Cardiac muscle cell (in vitro differentiated cells and primary cell): ENCODE measurements at places on chromosomes 16 and 17. TPM values are rescaled to one million over a fixed set of nuclear protein-coding genes. Genes with fewer than 3 reads are reported as not detected.

- no peak overlapping the region for H3K4me3 ChIP-seq
- H3K4me1 ChIP-seq, result no peaks in the 10 kb centered on the region
- DNase-seq, result no peak
- H3K27ac ChIP-seq, result no peak overlapping the region
Measured at GRCh38 chr16:88719267-88719932, 13.1 kb downstream of the CTU2 start.

DNA sequence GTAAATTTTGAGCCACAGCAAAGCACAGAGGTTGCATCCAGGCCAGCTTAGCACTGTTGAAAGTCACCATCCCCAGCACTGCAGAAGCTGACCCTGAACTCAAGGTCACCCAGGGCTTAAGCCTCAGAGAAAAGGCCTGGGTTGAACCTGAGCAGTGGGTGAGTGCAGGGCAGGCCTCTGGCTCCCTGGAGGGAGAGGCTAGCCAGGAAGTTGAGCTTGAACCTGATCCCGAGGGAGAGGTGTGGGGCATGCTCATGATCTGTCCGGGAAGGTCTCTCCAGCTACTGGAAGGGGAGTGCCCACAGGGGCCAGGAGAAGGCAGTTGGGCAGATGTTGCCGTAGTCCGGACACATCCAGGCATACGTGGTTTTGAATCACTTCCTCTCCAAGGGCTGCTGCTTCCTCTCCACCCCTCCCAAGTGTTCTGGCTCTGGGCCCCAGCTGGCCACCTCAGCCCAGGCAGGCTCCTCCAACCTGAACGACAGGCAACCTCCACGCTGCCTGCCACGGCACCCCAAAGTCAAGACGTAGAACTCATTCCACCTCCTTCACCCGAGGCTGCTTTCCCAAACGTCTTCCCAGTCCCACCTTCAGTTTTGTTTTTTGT, 18.4 kb downstream of the CARHSP1 start:
- no peaks in the 10 kb centered on the region for H3K27me3 ChIP-seq
- H3K27ac ChIP-seq, result no peak overlapping the region
- H3K4me1 ChIP-seq, result no peaks in the 10 kb centered on the region
- DNase-seq, result peak; percentile 90

DNA sequence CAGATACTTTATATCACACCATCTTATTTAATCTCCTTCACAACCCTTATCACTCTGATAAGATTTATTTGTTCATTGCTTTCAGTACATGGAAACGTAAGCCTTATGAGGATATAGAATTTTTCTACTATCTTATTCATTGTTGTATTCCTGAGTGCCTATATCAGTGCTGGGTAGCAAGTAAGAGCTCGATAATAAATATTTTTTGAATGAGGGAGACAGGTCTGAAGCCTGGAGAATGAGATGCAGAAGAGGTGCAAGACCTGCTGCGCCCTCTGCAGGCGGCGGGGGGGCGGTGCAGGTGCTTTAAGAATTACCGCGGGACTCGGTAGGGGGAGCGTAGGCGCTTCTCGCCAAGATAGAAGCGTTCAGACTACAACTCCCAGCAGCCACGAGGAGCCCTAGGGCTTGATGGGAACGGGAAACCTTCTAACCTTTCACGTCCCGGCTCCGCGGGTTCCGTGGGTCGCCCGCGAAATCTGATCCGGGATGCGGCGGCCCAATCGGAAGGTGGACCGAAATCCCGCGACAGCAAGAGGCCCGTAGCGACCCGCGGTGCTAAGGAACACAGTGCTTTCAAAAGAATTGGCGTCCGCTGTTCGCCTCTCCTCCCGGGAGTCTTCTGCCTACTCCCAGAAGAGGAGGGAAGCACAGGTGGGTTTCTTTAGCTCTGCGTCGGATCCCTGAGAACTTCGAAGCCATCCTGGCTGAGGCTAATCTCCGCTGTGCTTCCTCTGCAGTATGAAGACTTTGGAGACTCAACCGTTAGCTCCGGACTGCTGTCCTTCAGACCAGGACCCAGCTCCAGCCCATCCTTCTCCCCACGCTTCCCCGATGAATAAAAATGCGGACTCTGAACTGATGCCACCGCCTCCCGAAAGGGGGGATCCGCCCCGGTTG, at the start of gene WRAP53:
TSS of gene WRAP53 (plus strand) at position 570 of the 900 bp plus-strand sequence. CDS start at position 742, 172 bp downstream.
- no peaks in the 10 kb centered on the region for H3K27me3 ChIP-seq
- H3K27ac ChIP-seq, result peak within 1 kb of the TSS; percentile 99
- H3K36me3 ChIP-seq, result no peaks in the 10 kb centered on the region

ITGAD gene
- total RNA-seq, result not detected in 2 replicates

- H3K4me1 ChIP-seq, result no peaks in the 10 kb centered on the region
- H3K27ac ChIP-seq, result no peak overlapping the region
- DNase-seq, result no peak
- peaks cover 21% of the 10 kb centered on the region for H3K27me3 ChIP-seq
- H3K36me3 ChIP-seq, result no peaks in the 10 kb centered on the region
Measured at GRCh38 chr16:85820604-85821372, 21.3 kb downstream of the COX4I1 start.

GRCh38 chr17:792277-792676, 10.1 kb downstream of the MRM3 start:
- DNase-seq, result no peak
- peaks cover 6% of the 10 kb centered on the region for H3K36me3 ChIP-seq
- no peaks in the 10 kb centered on the region for H3K27me3 ChIP-seq
- H3K27ac ChIP-seq, result no peak overlapping the region
- H3K4me3 ChIP-seq, result no peak overlapping the region

DNA sequence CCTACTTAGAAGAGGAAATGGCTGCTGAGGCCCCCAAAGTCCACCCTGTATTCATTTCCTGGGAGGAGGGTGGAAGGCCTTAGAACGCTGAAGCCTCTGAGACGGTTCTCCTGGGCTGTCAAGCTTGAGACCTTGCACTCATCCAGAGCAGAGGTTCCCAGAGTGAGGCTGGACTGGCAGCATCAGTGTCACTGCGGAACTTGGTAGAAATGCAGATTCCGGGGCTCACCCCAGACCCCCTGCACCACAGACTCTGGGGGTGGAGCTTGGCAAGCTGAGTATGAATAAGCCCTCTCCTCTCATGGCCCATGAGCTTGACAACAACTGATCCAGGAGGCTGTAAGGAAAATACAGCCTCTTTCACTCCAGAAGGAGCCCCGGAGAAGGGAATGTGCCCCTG, 218.3 kb downstream of the IRF8 start:
- H3K4me1 ChIP-seq, result no peaks in the 10 kb centered on the region
- no peak overlapping the region for H3K4me3 ChIP-seq
- H3K36me3 ChIP-seq, result no peaks in the 10 kb centered on the region
- H3K27ac ChIP-seq, result no peak overlapping the region
- peaks cover 5% of the 10 kb centered on the region for H3K27me3 ChIP-seq
- DNase-seq, result no peak

CD300C gene
- total RNA-seq, result 0.07 and 0.12 TPM in 2 replicates

GRCh38 chr17:62119373-62119772, 54.3 kb upstream of the MED13 start:
- no peak overlapping the region for H3K27ac ChIP-seq
- H3K4me1 ChIP-seq, result peaks cover 6% of the 10 kb centered on the region
- no peak for DNase-seq
- no peaks in the 10 kb centered on the region for H3K27me3 ChIP-seq

GRCh38 chr17:2369551-2370210, 31.2 kb downstream of the MNT start:
- no peaks in the 10 kb centered on the region for H3K4me1 ChIP-seq
- H3K27me3 ChIP-seq, result no peaks in the 10 kb centered on the region
- DNase-seq, result peak; percentile 47

AKAP1 gene
- 65.4 and 81.4 TPM in 2 replicates for total RNA-seq

CDIPT gene
- total RNA-seq, result 138 and 139 TPM in 2 replicates

TBC1D3I gene
- not detected in 2 replicates for total RNA-seq

DNA sequence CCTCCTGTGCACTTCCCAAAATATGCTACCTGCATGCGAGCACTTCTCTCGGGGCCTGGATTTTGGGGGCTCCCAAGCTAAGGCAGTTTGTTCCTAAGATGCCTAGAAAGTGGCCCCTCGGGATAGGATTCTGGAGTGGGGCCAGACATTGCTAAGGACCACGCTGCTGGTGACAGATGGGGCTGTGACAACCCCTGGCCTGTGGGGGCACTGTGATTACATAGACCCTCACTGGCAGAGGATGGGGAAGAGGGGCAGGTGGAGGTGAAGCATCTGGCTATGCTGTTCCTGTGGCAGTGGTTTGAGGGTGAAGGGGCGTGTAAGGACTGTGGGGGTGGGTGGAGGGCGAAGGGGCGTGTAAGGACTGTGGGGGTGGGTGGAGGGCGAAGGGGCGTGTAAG, 128.4 kb downstream of the ENGASE start:
- no peaks in the 10 kb centered on the region for H3K4me1 ChIP-seq
- no peaks in the 10 kb centered on the region for H3K36me3 ChIP-seq
- no peak overlapping the region for H3K4me3 ChIP-seq
- DNase-seq, result no peak
